ENCODE measurements at places on chromosomes 3 and 15.

- DNase-seq = no peak
Observed at GRCh38 chr3:29079358-29079757, 201.5 kb upstream of the RBMS3 start.

GRCh38 chr15:90184786-90185704 lies 16.1 kb upstream of the SEMA4B start:
- peak; percentile 82 for DNase-seq

- no peak for DNase-seq
Observed at GRCh38 chr15:34243226-34243625, 18.4 kb downstream of the EMC4 start.

- no peak for DNase-seq
Observed at GRCh38 chr15:50484781-50485180, 60.6 kb downstream of the USP8 start.

GRCh38 chr3:64058566-64058965 lies 35.3 kb upstream of the PSMD6 start:
- no peak for DNase-seq

DNA sequence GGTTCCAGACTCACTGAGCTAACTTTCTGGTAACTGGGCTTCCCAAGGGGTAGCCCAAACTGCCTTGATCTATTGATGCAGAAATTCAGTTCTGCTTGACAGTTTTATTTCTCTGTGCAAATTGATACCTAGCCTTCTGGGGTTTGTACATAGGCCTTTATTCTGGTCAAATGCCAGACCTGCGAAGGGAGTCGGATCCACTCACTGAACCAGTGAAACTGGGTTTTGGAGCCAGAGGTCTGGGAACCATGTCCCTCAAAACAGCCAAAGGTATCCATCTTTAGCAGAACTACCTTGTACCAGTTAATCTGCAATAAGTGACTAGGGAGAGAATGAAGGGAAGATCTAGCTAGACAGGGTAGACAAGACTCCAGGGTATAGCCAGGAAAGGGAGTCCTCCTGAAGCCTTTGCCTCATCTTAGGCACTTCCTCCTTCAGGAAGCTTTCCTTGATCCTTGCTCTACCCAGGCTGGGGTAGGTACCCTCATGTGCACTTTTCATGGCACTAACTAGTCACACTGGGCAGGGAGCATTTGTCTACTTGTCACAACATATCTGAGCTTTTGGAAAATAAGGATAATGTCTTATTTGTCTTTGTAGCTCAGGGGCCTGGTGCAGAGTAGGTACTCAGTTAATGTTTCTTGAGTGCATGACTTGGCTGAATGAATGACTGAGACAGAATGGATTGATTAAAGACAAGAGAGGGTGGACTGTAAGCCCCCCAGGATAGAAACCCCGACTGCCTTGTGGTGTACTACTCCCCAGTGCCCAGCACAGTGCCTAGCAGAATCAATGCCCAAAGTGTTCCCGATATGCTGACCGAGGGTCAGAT lies 1.4 kb upstream of the SNX33 start:
- no peak for DNase-seq

DNA sequence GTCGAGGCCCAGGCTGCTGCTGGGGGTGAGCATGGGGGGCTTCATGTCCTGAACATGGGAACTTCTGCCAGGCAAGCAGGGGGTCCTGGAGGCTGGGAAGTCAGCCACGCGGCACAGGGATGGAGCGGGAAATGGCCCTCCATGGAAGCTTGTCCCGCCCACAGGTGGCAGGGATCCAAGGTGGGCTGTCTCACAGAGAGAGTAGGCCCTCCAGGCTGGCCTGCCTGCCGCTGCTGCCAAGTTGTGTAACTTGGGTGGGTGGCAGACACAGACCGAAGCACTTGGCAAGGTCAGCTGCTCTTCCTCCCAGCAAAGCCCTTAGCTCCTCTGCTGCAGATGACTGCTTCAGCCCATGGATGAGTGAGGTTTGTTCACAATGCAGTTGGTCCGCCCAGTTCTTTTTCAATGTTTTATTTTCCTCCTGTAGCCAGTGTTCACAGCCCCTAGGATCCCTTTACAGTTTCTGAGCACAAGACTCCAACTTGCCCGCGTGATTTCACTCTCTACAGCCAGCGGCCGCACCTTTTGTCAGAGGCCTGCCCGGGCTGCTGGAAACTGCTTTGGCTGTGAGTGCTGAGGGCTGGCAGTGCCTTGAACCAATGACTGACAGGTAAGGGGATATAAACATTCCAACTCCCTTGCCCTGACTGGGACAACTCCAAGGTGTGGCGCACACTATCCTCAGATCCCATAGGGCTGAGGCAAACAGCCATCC lies 26.7 kb downstream of the HCN4 start:
- no peak for DNase-seq

DNA sequence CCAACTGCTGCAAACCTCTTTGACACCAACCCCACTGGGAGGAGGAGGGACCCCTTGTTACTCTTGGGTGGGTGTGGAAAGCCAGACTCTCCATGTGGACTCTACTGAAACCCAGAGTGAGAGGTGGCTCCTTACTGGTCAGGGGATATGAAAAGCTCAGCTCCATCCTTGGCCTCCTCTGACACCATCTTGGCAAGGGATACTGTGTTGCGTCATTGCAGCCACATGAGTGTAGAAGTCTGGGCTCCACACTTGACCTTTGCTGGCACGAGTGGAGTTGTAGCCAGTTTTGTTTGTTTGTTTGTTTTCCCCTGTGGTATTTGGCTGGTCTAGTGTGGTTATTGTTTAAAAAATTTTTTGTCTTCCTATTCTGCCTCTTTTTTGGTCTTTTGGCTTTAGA lies 289.1 kb downstream of the GAP43 start:
- DNase-seq = peak; percentile 78

GRCh38 chr3:136698361-136698760 lies 53.8 kb downstream of the STAG1 start:
- no peak for DNase-seq

DNA sequence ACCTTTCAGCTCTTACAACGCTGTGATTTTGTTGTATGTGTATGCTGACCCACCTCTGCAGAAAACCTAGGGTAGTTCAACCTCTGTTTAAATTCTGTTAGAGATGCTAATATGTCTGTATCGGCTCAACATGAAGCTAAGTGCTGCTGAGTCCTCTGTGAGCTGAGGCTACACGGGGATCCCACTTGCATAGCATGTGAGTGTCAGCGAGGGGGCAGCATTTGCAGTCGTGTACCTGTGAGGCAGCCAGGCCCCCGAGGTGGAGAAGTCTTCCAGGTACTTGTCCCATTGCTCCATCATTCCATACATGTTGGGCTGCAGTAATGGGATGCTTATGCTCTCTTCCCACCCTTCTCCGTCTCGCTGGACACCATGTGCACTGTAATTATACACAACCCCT lies 3.7 kb downstream of the MKRN2OS start:
- no peak for DNase-seq

DNA sequence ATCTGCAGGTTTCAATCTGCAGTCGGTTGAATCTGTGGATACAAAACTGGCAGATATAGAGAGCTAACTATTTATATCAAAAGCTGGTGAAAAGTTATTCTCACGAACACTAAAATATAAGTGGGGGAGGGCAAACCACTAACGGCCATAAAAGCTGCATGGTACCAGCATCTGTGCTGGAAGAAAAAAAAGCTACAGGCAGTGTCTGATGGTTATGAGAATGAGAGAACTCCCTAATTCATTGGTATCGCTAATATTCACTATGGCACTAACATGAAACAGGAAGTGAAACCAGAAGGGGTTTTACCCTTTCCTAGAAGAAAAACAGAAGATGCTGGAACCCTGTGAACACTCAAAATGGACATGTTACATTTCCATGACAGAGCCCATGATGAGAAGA lies 15.9 kb downstream of the CEP70 start:
- DNase-seq = no peak

Data from Right ventricle myocardium inferior (tissue), 1 donor.